ENCODE measurements at places on chromosomes 4 and X.

DNA sequence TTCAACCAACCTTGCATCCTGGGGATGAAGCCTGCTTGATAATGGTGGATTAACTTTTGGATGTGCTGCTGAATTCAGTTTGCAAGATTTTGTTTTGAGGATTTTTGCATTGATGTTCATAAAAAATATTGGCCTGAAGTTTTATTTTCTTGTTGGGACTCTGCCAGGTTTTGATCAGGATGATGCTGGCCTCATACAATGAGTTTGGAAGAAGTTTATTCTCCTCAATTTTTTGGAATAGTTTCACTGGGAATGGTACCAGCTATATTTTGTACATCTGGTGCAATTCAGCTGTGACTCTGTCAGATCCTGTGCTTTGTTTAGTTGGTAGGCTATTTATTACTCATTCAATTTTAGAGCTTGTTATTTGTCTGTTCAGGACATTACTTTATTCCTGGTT is 340.3 kb upstream of the TRAM1L1 start:
- DNase-seq: no peak

DNA sequence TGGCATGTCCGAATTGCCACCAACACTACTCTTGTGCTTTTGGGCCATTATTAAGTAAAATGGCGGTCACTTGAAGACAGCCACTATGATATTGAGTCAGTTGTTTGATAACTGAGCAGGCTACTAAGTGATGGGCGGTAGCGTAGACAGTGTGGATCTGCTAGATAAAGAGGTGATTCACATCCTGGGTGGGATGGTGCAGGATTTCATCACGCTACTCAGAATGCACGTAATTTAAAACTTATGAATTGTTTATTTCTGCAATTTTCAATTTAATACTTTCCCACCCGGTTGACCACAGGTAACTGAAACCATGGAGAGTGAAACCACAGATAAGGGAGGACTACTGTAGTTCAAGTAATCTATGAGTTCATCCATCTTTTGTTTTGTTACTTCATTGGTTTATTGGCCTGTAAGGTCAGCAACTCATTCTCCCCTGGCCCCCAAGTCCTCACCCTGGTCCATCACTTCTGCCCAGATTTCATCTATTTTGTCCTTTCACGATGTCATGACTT is 2.9 kb downstream of the ARAF start:
- DNase-seq: no peak

DNA sequence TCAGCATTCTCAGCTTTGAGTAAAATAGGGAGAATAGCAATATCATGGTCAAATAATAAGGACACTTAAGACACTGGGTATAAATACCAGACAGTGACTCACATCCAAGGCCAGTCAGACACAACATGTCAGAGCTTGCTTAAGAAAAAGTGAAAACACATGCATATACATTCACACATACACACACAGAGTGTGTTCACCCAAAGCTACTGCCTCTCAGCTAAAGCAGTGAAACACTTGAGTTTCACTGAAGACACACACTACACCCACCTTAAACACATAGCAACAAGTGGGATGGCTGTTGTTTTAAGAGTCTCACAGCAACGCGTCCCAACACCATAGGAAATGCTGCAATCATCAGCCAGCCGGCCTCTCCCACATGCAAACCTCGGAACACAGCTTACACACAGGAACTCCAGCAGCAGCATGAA is 14.4 kb downstream of the SHROOM4 start:
- DNase-seq: no peak

DNA sequence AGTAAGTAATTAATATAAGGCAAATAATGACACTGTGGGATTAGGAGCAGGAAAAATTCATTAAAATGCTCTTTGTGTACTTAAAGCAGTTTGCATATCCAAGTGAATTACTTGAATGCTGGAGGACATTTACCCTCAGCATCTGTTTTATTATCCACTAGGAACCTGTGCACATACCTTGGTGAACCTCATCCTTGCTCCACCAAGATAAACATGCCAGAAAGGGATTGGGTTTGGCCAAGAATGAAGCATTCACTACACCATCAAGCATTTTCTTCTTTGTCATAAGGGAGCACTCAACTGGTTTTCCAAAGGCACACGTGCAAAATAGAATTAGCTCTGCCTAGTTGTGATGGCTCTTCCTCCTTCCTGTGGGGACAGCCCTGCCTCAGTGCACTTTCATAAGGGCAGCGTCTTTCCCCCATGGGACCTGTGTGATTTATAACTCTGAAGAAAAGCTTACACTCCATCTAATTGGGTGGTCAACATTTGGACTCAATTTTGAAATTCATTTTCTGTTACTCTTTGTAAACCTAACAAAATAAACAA is 291.7 kb downstream of the USP46 start:
- no peak for DNase-seq

GRCh38 chrX:12958059-12958458 is 16.9 kb upstream of the TMSB4X start:
- no peak for DNase-seq

- no peak for DNase-seq
Observed at GRCh38 chr4:6705646-6706045, 4.0 kb downstream of the MRFAP1L1 start.

DNA sequence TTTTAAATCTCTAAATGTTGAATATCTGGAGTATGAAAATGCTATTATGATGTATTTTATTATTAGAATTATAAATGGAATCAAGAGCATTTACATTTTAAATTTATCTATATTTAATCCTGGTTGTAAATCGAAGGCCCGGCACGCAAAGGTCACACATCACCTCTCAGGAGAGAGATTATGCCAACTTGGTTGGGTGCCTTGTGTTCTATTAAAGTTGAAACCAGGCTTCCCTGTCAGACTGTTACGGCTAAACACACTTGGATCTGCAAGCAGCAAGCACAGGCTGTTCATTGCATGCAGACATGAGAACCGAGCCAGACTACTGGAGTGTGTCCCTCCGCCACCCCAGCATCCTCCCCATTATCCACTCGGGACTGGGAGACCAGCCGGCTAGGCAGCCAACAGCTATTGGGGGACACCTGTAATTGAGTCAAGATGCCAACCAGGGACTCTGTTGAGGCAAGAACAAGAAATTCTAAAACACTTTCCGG is 16.4 kb upstream of the SEL1L3 start:
- DNase-seq: no peak

DNA sequence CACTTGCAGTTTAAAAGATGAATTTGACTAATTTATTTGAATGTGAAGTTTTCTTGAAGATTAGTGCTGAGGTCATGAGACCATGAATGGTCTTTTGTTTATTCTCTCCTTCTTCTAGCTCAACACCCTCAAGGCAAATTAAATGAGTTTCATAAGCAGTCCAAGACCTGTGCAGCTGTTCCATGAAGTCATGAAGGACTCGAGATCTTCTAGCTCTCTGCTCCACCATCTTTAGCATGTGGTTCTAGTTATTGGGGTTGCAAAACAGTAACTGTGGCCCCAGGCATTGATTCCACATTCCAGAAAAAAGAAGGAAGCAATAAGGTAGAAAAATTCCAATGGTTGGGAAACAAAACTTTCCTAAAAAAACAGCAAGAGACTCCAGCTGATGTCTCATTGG is 84.2 kb upstream of the HS3ST1 start:
- DNase-seq: no peak

- DNase-seq: no peak
Observed at GRCh38 chrX:121854614-121854911, 807.2 kb downstream of the GLUD2 start.

- DNase-seq: no peak
Observed at GRCh38 chr4:152247271-152247975, 288.5 kb downstream of the FBXW7 start.

GRCh38 chr4:64539234-64539849 is 130.1 kb upstream of the TECRL start:
- no peak for DNase-seq

DNA sequence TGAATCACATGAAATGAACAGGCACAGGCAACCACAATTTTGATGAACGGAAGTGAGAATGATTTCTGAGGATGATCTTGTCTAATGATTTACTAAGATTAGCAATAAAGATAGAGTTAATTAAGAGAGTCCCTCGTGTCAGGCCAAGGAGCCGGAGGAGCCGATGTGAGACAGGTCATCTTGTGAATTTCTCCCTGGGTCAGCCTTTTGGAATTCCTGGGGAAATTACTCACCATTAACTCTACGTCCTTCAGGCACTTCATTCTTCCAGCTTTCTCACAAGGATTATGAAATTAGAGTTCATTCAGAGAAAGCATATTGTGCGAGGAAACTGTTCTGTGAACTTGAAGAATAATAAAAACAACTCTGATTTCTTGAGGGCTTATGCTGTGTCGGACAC is 86.7 kb downstream of the PSAPL1 start:
- no peak for DNase-seq

- DNase-seq: no peak
Observed at GRCh38 chr4:75653845-75654503, 19.2 kb downstream of the G3BP2 start.

DNA sequence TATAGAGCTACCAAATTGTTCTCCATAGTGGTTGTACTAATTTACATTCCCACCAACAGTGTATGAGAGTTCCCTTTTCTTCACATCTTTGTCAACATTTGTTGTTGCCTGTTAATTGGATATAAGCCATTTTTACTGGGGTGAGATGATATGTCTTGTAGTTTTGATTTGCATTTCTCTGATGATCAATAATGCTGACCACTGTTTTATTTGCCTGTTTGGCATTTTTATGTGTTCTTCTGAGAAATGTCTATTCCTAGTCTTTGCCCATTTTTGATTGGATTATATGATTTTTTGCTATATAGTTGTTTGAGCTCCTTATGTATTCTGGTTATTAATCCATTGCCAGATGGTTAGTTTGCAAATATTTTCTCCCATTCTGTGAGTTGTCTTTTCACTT is 44.3 kb downstream of the ACTRT1 start:
- no peak for DNase-seq

- no peak for DNase-seq
Observed at GRCh38 chr4:70815370-70815769, 24.3 kb downstream of the GRSF1 start.

GRCh38 chr4:55933611-55934010 is 15.1 kb upstream of the CEP135 start:
- DNase-seq: no peak

- DNase-seq: no peak
Observed at GRCh38 chr4:35364321-35364870, 879.9 kb downstream of the ARAP2 start.

- no peak for DNase-seq
Observed at GRCh38 chrX:19647731-19648588, 132.7 kb upstream of the MAP3K15 start.

DNA sequence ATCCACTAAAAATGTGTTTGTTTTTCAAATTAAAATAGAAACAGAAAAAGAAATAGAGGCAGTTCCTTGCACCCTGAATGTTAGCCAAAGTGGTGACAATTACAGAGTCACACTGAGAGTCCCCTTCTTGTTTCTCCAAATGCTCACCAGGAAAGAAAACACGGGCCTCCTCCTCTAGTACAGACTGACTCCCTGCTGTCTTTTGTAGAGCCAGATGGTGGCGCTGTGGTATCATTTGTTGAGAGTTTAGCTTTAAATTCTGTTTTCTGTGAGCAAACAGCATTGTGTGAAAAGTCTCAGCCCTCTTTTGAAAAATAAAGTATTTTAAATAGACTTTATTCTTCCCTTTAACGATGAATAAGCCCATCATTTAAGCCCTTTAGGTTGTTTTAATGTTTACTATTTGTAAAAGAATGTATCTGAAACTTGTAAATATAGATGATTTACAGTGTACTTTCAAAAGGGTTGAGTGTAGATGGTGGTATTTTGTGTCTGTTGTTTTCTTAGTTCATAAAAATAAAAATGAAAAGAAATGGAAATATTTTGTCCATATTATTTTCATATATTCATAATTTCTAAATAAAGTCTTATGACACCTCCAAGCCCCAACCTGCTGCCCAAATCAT is 36.9 kb upstream of the ATOH1 start:
- DNase-seq: no peak

GRCh38 chr4:15238720-15239119 is 189.1 kb upstream of the C1QTNF7 start:
- no peak for DNase-seq

DNA sequence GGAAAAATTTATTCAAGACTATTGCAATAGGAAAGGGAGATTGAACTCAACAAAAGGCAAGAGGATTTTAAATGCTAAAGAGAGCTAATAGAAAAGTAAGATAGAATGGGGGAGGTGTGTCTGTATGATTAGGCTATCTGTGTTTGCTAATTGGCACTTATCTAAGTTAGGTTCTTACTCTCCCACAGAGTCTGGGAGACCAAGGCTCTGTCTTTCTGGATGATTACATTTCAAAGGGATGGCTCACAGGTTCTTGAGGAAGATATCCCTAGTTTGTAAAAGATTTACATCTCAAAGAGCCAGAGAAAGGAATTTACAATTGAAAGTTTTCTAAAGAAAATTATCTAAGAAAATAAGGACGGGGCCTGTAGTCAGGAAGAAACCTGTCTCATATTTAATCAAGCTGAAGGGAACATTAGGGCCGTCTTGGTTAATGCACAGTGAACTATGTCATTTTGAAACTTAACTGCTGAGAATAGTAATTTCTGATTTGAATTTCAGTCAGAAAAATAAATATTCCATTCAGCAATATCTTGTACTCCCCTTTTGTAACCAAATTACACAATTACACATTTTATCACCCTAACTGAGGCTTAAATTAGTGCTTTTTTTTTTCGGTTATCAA is 75.8 kb downstream of the MAGEB10 start:
- no peak for DNase-seq

- no peak for DNase-seq
Observed at GRCh38 chr4:41216294-41217019, 2.1 kb upstream of the APBB2 start.

DNA sequence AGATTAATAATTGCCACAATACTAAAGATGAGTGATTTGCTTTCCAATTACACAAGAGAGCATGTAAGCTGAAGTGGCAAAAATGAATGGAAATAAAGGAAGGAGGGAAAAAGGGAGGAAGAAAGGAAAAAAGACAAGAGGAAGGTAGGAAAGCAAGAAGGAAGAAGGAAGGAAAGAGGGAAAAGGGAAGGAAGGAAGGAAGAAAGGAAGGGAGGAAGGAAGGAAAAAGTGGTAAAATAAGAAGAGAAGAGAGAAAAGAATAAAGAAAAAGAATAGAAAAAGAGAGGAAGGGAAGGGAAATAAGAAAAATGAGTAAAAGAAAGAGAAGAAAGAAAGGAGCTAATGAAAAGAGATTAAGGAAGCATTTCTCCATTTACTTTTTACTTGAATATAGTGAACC is 4.6 kb downstream of the NDST4 start:
- DNase-seq: no peak

DNA sequence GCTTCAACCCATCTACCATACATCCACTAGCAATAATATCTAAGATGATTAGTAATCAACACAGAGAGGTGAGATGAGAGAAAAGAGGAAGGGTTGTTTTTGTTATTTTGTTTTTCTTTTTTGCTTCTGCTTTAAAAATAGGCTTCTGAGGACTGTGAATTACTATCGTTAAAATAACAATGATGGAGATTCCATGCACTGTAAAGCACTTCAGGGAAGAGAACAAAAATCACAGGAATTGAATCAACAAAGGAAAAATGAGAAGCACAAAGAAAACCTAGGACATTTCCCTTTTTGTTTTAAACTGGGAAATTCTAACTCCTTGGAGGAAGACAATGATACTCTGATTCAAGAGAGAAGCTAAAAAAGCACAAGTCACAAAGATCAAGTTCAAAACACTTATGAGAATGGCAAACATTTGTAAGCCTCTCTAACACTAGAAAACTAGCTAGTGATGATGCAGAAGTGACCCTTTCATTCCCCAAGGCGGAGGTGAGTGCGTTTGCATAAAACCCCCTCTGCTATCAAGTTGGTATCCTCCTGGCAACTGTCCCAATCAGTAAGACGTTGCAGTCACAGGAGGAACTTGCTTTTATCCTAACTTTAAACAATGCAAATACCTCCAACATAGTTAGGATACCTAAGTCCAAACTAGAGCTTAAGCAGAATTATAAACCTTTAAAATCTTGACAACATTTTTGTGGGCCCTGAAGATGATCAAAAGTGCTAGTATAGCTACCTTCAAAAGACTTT is 308.5 kb downstream of the CAMK2D start:
- no peak for DNase-seq

Data from stimulated activated CD4-positive, alpha-beta T cell treated with anti-CD3 and anti-CD28 coated beads, Interleukin-1b, Interleukin-23, amount 100 ng/mL, for 1 hour (primary cell).